NCI-H2081 treated with DMSO at 0.1 percent for 48 hours (cell line): ENCODE measurements at places on chromosomes 13 and 19.

- DNase-seq: no peak
These were observed 144.3 kb upstream of the RNF113B start for GRCh38 chr13:98321395-98321794.

DNA sequence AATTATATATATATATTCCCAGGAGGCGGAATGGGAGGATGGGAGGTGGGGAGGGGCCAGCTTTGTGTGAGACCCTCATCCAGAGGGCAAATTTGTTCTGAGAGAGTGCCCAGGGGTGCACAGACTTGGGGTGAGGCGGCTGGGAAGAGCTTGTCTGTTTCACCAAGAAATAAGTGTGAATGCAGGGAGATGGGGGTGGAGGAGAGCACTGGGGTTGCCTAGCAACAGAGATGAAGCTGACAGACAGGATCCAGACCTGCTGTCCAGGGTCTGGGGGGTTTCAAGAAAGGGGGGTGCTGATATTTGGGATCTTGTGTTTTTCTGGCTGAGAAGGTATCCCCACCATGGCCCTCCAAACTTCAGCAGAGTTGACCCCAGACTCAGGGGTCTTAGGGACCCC lies 18.6 kb upstream of the TNFAIP8L1 start:
- DNase-seq: no peak

DNA sequence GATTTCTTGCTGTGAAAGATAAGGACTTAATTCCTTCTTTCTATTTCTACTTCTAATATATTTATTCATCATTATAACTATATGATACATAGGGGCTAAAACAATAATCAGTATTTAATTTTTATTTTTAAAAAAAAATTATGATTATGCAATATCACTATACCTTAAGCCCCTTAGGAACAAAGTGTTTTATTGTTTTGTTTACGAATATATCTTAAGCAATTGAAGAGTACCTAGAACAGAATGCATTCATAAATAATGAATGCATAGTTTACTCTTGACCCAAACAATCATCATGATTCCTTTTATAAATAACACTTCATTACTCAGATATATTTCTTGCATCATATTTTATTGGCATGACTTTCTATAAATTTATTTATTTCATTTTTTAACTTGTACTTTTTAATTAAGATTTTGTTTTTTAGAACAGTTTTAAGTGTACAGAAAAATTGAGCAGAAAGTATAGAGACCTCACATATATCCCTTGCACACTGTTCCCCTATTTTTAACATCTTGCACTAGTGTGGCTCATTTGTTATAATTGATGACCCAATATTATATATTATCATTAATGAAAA lies 339.9 kb upstream of the SPRY2 start:
- no peak for DNase-seq

- DNase-seq: no peak
These were observed 2.9 kb downstream of the CILP2 start for GRCh38 chr19:19540715-19541515.

DNA sequence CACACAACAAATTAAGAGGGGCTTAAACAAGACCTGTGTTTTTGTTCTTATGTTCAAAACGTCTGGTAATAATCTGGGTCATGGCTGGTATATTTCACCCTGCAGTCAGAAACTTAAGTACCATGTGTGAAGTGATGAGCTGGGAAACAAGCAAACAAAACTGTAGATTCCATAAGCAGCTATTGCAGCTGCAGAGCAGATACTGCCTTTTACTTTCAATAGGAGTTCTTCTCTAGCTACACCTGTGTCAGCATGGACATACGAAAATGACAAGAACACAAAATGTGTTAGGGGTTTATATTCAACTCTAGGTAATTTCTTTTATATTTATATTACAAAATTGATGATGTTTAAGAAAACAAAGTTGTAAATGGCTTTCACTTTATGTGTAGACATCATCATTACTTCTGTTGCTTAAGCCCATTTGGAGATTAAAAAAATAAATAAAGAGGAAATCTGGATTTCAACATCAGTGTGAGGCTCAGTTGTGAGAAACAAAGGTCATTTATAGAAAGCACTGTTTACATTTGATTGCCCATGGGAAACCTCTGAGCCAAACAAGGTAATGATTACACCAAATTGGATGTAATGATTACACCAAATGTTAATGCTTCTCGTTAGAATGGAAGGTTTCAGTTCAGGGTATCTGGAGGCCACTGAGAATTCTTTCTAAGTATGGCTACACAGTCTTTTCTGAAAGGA lies 451.0 kb upstream of the SLC10A2 start:
- peak; percentile 34 for DNase-seq

- no peak for DNase-seq
These were observed 2.1 kb upstream of the PTBP1 start for GRCh38 chr19:795073-795611.

- no peak for DNase-seq
These were observed 140.7 kb upstream of the KLF12 start for GRCh38 chr13:74274916-74275315.

DNA sequence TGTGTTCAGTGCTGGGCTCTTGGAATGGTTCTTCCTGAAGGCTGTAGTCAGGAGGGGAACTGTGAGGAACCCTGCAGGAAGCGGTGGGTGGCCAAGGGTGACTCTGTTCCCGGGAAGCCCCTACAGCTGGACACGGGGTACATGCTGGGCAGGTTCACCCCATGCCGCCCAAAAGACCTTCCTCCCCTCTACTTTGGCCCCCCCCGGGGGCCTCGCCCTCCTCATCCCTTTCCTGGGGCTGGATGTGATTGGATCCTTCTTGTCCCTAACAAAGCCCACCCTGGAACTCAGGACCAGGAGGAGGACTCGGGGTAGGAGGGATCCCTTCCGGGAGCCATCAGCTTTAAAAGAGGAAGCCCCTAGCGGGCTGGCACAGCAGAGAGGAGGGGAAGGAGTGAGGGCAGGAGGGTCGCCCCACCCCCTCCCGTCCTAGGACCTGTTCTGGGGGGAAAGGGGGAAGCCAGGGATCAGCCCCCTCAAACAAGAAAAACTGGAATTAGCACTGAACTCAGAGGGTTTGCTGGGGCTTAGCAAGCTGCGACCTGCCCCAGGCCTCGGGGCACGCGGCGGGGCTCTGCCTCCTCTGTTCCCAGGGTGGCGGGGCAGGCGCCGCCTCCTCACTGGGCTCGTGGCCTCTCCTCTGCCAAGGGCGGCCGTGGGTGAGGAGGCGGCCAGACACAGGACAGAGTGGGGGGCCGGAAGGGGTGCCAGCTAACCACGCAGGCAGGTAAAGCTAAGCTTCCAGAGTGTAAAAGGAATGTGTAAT lies 4.0 kb downstream of the CEBPA start:
- DNase-seq: no peak

DNA sequence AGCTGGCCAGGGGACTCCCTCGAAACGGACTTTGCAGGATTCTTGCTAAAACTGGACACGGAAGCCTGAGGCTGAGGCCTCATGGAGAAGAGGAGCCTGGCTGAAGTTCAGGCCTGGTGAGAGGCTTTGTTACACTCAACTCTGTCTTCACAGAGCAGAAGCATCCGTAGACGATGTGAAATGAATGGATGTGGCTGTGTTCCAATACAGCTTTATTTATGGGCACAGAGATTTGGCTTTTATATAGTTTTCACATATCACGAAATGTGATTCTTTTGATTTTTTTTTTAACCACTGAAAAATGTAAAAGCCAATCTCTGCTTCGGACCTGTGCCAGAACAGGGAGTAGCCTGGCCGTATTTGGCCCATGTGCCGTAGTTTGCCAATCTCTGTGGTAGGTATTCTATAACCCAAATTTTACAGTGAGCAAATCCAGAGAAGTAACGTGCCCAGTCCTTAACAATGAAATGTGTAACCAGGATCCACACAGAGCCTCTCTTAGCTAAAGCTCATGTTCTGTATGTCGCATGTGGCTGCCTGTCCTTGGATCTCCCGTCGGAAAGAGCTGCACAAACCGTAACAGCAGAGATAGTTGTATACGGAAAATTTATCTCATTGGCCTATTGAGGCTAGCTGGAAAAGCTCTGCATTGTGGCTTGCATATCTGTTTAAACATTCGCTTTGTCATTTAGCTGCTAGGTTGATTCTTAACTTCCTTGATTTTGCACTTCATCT lies 171.6 kb upstream of the RNF113B start:
- no peak for DNase-seq
